Peyer's patch (tissue), 4 donors: ENCODE measurements at places on chromosomes 6 and 20.

DNA sequence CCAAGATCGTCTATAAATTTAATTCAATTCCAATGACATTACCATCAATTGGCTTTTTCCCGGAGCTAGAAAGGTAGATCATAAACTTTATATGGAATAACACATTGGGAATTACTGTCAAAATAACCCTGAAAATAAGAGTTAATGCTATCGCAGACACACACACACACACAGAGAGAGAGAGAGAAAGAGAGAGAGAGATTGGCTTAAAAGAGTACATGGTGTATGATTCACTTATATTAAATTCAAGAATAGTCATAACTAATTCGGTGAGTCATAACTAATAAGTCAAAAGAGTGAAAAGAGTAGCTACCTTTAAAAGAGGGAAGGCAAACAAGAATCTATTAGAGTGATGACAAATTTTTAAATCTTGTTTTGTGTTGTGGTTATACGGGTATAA, 425.5 kb downstream of the TBC1D32 start:
- no peak for DNase-seq

- DNase-seq: no peak
Observed at GRCh38 chr6:84003131-84003530, 30.4 kb upstream of the MRAP2 start.

DNA sequence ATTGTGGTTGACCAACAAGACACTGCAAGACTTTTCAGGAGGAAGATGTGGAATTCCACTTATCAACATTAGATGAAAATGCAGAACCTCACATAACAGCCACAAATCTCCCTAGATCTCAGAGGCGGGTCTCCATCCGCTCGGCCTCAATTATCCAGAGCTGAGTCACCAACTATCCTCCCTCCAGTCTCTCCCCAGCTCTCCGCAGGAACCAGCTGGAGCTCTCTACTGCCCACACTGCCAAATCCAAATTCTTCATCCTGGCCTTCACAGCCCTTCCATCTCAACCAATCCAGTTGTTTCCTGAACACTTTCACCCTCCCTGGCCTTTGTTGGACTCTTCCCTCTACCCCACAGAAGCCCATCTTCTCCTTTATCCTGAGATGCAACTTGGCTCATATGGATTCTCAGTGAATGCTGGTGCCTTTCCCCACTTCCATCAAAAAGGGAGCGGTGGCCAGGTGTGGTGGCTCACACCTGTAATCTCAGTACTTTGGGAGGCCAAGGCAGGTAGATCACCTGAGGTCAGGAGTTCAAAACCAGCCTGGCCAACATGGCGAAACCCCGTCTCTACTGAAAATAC, 3.5 kb upstream of the TGIF2 start:
- DNase-seq: no peak

DNA sequence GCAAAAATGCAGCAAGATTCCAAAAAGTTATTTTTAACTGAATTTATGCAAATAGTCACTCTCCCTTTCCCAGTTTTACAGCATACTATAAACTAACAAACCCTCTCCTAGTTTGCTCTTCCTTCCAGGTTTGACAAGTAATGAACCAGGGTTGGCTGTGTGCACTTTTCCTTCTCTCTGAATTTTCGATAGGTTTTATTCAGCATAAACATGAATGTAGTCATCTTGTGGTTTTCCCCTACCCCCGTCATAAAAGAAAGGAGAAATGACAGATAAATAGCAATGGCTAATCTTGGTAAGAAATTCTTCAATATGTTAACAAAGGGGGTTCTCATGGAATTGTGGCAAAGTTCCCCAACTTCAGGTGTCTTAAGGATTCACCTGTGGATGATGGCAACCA, 26.3 kb downstream of the PRDM1 start:
- no peak for DNase-seq

- DNase-seq: no peak
Observed at GRCh38 chr6:149184523-149184922, 133.0 kb upstream of the TAB2 start.

DNA sequence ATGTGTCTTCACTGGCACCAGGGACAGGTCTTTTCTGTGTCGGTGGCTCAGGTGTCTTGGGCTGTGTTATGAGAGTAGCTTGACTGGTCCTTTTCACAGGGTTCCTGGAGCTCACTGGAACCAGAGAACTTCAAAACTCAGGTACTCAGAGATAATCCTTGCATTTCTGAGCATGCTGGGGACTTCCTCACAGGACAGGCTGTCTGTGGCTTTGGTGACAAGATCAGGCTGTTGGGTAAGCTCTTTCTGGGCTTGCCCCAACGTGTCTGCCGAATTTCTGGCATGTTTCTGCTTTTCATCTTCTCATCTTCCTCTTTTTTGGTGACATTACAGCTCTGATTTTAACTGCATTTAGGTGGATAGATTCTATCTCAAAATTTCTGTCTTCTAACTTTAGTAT, 270.0 kb downstream of the CDH26 start:
- DNase-seq: no peak

GRCh38 chr6:18154507-18155149, at the start of gene TPMT:
Gene TPMT (minus strand): TSS chr6:18155077. CDS start chr6:18149127, 5,950 bp downstream.
- no peak for DNase-seq

DNA sequence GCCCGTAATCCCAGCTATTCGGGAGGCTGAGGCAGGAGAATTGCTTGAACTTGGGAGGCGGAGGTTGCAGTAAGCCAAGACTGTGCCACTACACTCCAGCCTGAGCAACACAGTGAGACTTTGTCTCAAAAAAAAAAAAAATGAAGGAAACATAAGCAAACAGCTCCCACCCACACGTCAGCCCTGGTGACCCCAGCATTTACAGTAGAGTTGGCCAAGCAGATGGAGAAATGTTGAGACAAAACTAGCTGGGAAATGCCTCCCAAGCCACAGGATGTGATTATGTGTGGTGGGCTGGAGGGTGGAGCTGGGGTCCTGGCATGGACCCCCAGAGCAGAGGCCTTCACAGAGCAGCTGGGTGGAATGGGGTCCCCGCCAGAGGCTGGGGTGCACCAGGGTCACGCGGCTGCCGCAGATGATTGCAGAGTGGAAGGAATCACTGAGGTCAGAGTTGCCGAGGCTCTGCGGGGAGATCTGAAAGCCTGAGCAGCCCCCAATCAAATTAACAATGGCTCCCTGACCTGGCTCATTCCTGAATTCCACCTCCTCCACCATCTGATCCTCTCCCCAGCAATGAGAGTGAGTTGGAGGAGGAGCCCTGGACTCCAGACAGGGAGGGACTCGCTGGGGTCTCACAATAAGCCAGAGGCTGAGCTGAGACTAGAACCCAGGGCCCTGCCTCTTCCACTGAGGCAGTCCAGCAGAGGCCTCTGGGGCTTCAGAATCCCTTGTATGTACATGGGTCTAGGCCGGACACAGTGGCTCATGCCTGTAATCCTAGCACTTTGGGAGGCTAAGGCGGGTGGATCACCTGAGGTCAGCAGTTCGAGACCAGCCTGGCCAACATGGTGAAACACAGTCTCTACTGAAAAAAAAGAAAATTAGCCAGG, 34.7 kb upstream of the TGM2 start:
- no peak for DNase-seq
